ENCODE measurements at places on chromosomes 11 and 22.

DNA sequence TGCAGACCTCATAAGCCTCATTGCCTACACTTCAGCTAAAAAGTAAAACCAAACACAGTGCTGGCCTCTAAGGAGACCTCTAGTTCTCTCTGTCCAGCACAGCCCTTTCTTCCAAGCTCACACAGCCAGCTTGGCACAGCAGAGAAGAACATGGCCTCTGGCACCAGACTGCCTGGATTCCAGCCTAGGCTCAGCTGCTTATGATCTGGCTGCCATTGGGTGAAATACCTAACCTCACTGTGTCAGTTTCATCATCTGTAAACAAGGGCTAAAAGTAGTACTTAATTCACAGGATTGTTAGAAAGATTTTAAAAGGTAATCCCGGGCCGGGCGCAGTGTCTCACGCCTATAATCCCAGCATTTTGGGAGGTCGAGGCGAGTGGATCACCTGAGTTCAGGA lies 9.9 kb upstream of the ACER3 start:
- DNase-seq, result peak; percentile 15

DNA sequence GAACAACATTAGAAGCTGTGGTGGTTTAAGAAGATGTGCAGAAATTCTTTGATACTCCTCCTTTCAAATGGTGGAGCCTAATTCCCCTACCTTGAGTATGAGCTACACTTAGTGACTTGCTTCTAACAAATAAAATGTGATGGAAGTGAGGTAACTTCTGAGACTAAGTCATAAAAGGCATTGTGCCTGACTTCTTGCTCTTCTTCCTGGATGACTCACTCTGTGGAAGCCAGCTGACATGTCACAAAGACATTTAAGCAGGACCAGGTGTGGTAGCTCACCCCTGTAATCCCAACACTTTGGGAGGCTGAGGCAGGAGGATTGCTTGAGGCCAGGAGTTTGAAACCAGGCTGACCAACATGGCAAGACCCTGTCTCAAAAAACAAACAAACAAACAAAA lies 3.9 kb upstream of the PLA2G3 start:
- DNase-seq, result no peak

GRCh38 chr11:88474655-88475054 lies 137.1 kb upstream of the CTSC start:
- no peak for DNase-seq

DNA sequence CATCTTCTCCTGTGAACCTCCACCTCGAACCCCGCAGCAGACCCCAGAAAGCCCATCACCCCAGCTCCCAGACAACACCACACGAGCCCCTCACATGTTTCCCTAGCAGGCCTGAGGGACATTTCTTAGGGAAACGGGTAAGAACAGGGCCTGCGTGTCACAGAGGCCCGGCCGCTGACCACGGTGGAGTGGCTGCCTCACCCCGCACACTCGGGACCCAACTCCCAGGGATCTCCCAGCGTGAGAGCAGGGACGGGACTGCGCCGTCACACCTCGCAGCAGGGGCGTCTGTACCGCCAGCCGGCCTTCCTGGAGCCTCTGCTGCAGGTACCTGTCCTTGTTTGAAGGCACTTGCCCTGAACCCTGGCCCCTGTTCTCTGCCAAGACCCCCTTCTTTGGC lies 10.2 kb downstream of the ATP5MGL start:
- no peak for DNase-seq

DNA sequence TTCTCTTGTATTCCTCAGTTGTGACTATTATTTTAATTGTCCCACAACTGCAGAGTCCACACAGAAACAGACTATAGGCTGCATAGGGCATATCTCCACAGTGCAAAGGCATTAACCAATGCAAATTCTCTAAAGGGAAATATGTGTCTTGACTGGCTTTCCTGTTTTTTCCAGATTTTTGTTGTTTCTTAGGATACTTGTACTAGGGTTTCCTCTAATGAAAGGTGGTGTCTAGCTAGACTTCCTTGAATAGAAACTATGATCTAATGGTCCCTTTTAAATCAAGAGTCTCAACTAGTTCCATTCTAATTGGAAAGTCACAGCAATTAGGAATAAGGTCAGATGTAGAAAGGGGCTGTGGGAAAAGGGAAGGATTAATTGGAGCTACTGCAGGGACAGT lies 37.6 kb downstream of the SLC36A4 start:
- no peak for DNase-seq

DNA sequence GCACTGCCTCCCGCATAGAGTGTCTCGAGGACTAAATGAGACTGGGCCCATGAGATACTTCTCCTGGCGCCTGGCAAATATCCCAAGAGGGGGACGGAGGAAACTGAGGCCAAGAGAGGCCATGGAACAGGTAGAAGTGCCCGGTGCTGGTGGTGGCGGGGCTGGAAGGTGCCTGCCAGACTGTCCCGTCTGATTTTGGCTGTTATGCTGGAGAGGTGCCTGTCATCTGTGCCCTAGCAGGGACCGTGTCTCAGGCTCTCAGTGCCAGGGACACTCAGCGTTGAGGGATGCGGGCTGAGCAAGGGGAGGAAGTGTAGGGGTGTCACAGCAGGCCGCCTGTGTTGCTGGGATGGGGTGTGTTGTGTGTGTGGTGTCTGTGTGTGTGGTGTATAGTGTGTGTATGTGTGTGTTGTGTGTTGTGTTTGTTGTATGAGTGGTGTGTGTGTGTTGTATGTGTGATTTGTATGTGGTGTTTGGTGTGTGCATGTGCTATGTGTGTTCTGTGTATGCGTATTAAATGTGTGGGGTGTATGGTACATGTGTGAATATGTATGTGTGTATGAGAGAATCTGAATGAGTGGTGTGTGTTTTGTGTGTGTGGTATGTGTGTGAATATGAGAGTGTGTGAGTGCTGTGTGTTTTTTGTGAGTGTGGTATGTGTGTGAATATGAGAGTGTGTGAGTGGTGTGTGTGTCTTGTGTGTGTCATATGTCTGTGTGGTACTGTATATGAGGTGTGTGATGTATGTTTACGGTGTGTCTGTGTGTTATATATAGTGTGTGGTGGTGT lies 21.3 kb upstream of the SHISAL1 start:
- DNase-seq, result no peak

- no peak for DNase-seq
These were observed 753.1 kb downstream of the TBC1D22A start for GRCh38 chr22:47515384-47516125.

DNA sequence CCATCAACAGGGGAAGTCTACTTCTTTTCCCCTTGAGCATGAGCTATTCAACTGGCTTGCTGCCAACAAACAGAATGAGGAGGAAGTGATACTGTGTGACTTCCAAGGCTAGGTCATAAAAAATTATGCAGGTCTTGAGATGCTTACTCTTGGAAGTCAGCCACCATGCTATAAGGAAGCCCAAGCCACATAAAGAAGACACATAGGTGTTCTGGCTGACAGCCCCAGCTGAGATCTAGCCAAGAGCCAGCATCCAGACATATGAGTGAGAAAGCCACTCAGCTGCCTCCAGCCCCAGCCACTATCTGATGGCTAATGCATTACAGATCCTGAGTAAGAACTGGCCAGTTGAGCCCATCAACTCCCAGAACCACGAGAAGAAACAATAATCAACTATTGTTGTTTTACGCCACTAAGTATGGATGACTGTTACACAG lies 31.0 kb upstream of the PPP2R1B start:
- DNase-seq, result no peak

DNA sequence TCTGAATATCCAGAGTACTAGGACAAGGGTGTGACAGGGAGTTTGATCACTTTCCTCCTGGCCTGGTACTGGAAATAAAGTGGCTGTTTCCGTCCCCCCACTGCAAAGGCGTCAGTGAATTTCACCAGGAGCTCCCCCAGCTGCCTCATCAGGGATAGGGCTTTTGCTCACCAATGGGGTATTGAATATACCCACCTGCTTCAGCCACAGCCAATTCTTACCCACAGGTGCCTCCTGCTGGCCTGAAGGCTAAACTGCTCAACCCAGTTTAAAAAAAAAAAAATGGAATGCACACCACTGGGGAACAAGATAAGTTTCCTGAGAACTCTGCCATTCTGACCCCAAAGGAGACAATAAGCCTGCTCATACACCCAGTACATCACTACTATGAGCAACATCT lies 65.3 kb upstream of the MS4A8 start:
- no peak for DNase-seq

- DNase-seq, result no peak
These were observed 6.6 kb upstream of the MS4A12 start for GRCh38 chr11:60485987-60486386.

DNA sequence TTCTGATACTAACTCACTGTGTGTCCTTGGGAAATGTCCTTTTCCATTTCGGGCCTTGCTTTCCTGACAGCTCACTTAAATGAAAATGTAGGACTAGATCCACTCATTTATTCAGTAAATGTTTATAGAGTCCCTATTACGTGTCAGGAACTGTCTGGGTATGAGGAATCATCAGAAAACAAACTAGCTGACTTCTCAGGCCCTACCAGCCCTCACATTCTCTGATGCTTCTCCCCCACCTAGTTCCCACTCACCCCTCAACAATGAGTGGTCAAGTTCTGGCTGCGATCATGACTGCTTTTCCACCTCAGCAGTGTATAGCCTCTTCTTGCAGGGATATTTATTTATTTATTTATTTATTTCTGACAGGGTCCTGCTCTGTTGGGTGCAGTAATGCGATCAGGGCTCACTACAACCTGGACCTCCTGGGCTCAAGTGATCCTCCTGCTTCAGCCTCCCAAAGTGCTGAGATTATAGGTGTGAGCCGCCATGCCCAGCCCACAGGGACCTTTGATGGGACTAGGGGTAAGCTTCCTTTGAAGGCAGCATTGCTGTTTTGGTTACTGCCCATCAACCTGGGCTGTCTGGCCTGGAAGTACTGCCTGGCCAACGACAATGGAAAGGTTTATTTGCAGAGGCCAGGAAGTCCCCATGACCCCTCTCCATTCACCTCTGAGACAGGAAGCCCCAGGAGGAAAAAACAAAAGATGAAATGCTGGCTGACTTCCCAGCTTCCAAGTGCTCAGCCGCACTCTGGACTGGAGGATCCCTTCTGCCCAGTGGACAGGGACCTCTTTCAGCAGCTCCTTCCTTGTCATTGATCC lies 33.1 kb upstream of the POLD3 start:
- DNase-seq, result no peak

DNA sequence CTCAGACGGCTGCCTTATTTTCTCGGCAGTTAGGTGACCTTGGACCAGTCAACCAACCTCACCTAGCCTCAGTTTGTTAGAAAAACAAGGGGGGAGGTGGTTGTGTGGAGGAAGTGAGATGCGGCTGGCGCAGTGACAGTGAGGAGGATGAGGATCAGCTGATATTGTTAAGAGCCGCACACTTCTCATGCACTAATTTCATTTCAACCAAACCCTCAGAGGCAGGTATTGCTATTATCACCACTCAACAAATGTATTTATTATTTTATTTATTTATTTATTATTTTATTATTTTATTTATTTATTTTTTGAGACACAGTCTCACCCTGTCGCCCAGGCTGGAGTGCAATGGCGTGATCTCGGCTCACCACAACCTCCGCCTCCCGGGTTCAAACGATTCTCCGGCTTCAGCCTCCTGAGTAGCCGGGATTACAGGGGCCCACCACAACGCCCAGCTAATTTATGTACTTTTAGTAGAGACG lies 2.1 kb downstream of the LGALS1 start:
- DNase-seq, result no peak

DNA sequence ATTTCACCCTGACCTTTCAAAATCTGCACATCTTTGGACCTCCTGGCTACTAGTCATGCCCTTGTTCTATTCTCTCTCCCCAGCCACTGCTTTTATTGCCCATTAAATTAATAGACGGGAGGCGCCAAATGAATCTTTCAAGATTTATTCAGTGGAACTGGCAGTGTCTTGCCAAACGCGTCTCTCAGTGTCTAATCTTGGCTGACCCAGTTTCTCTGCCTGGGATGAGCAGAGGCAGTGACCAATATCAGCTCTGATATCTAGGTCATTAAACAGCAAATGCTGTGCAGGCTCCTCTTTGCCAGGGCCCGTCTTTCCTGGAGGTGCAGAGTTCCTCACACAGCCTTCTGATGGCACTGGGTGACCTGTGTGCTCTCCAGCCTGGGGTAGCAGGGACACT lies 74.0 kb downstream of the TRAF6 start:
- no peak for DNase-seq

DNA sequence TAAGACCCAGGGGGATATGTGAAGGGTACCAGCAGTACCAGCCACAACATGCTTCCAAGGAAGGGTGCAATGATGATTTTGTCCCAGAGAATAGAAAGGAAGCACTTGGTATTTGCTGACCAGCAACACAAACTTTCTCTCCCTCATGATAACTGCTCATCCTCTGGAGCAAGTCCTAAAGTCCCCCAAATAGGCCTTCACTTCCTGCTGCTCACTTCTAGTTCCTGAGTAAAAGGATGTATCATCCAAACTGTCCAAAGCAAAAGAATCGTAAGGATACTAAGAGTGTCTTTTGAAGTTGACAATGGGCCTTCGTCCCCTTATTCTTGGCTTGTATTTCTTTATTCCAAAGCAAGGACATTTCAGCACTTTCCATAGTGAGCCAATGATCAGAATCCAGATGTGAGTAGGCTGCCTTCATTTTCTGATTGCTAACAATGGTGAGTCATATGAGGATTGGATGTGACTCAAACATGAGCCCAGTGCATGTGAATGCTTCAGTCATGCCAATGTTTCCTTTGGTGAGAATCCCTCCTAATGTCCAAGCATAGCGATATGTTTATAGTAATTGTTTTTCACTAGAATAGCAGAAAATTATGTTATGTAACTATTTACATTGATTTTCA lies 243.4 kb upstream of the POU2AF2 start:
- no peak for DNase-seq

- no peak for DNase-seq
These were observed 45.6 kb downstream of the PISD start for GRCh38 chr22:31616315-31616980.

GRCh38 chr22:19962246-19962908 lies 20.8 kb upstream of the TXNRD2 start:
- DNase-seq, result peak; percentile 81

- no peak for DNase-seq
These were observed 12.8 kb downstream of the PMM1 start for GRCh38 chr22:41576877-41577276.

DNA sequence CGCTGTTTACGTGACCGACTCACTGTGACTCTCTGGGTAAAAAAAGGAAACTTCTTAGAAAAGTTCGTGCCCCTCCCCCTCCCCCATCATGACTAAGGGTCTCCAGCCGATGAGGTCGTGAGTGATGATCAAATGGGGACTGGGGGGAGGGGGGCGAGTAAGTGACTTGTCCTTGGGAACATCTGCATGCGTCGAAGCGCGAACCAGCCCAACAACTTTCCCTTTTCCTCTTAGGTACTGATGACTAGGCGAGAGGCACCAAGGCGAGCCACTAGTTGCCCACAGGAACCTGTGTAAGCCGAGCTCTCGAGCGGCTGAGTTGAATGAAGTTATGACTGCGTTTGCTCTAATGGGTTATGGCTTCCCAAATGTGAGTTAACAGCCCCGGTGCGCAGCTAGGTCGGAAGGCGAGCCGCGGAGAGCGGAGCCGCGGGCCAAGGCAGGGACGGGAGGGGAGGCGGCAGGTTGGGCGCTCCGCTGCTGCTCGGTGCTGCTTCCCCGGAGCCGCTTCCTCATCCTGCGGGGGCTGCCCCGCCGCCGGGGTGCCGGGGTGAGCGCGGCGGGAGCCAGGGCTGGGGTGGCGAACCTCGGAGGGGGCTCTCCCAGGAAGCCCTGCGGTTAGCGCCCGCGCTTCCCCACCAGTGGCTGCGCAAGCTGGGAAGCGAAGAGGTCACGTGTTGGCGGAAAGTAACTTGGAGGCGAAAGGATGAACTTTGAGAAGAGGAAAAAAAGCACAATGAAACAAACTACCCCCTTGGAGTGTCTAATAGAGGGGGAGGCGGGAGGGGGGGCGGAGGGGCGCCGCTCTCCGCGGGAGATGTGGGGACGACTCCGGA lies 22.1 kb upstream of the BDNF start:
- no peak for DNase-seq
